BJ (cell line): ENCODE measurements at places on chromosomes 6 and 20. TPM values are rescaled to one million over a fixed set of nuclear protein-coding genes. Genes with fewer than 3 reads are reported as not detected.

OSTM1 gene
- 20.1 and 33.6 TPM in 2 replicates for polyA plus RNA-seq

RPS21 gene
- polyA plus RNA-seq: 3,553 and 3,818 TPM in 2 replicates

FGD2 gene
- not detected in 2 replicates for polyA plus RNA-seq

DNA sequence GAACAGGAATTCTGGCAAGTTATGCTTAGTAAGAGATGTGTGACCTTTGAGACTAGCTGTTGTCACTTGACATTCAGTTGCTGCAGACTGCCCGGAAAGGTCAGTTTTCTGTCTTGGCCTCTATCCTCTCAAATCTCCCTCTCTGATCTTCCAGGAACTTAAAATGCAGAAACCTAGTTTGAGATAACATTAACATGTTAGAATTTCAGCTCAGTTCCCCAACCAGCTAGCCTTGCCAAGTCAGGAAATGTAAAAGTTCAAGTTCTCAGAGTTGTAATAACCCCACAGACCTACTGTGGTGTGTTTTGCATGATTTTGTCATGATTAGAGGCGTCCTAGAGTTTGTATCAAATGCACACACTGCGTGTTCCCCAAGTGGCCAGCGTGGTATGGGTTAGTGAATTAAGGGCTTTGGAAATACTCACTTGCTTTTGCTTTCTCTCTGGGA, 46.6 kb downstream of the DUSP22 start:
- DNase-seq: no peak

DNA sequence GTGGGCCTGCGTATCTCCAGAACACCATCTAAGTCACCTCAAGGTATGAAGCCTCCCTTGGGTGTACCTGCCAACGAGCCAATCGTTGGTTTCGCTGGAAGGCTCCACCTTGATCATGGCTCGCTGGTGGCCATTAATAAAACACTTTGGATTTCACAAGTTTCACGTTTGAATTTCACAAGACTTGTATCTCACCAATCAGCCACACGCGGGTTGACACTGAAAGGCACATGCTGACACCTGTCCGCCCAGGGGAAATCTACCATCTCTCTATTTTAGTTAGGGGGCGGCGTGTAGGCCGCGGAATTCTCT, 586 bp upstream of the HMGA1 start:
- DNase-seq: no peak

- DNase-seq: no peak
These were observed 52.8 kb upstream of the AKIRIN2 start for GRCh38 chr6:87754828-87755227.

DNA sequence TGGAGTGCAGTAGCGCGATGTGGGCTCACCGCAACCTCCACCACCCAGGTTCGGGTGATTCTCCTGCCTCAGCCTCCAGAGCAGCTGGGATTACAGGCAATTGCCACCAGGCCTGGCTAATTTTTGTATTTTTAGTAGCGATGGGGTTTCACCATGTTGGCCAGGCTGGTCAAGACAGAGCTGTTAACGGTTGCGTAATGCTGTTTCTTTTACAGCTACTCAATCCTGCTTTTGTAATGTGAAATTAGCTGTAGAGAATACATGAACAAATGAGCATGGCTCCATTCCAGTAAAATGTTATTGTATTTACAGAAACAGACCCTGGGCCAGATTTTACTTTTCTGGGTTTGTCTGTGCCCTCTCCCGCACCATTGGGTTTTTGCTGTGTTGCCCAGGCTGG, 1.9 kb downstream of the PNLDC1 start:
- DNase-seq: no peak
